Bronchial epithelial cell (primary cell): ENCODE measurements at places on chromosomes 16 and 17. TPM values are rescaled to one million over a fixed set of nuclear protein-coding genes. Genes with fewer than 3 reads are reported as not detected.

The TMC7 gene
- 3.1 and 5.0 TPM in 2 replicates for total RNA-seq

The SLC6A2 gene
- total RNA-seq = 0.26 and 0.38 TPM in 2 replicates

The SMIM5 gene
- total RNA-seq = 3.9 and 7.4 TPM in 2 replicates

- no peak for DNase-seq
These were observed 3.3 kb upstream of the BRD7 start for GRCh38 chr16:50371936-50372595.

GRCh38 chr17:9725575-9725974 lies 65.8 kb downstream of the DHRS7C start:
- DNase-seq = no peak

- DNase-seq = no peak
These were observed 23.2 kb upstream of the PHB1 start for GRCh38 chr17:49437696-49438435.

DNA sequence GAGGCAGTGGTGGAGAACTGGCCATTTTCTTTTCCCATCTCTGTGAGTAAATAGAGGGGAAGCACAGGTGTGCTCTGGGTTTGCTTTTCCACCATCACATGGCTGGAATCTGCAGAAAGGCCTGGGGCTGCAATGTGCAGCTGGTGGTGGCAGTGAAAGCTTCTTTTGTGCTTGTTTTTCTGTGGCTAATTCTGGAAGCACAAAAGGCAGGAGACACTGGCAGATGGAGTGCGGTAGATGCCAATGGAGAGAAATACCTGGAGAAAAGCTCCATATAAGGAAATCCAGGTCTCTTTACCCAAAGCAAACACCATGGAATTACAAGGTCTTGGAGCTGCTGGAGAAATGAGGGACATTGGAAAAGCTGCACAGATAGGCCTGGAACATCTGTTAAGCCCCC lies 146.9 kb downstream of the HAPSTR1 start:
- no peak for DNase-seq

The KRTAP4-5 gene
- not detected in 2 replicates for total RNA-seq

The RNF222 gene
- under 0.01 and 0.38 TPM in 2 replicates for total RNA-seq
